ENCODE measurements at places on chromosomes 2 and 18. TPM values are rescaled to one million over a fixed set of nuclear protein-coding genes. Genes with fewer than 3 reads are reported as not detected.

TUBB6 gene
- 188 TPM for total RNA-seq

TCF7L1 gene
- 6.7 TPM for total RNA-seq

SIX3 gene
- total RNA-seq, result 0.58 TPM

NYAP2 gene
- total RNA-seq, result not detected

SERPINB5 gene
- total RNA-seq, result 0.08 TPM

MCFD2 gene
- 103 TPM for total RNA-seq

NEU4 gene
- 0.24 TPM for total RNA-seq

ELOA2 gene
- not detected for total RNA-seq

BIN1 gene
- total RNA-seq, result 30.2 TPM

ASAP2 gene
- 31.5 TPM for total RNA-seq

BCL2 gene
- 0.57 TPM for total RNA-seq

DOK6 gene
- not detected for total RNA-seq

GCG gene
- not detected for total RNA-seq

ERICH2 gene
- not detected for total RNA-seq

SERPINB13 gene
- total RNA-seq, result not detected

VWC2L gene
- not detected for total RNA-seq

Measured in A549 treated with CORT108297 at 1 μM for 4 hours (cell line).